ENCODE measurements at places on chromosomes 2 and 18. TPM values are rescaled to one million over a fixed set of nuclear protein-coding genes. Genes with fewer than 3 reads are reported as not detected.

The CIAO1 gene
- total RNA-seq: 148 TPM

The KIF5C gene
- not detected for total RNA-seq

The CCBE1 gene
- 0.17 TPM for total RNA-seq

The HOXD4 gene
- total RNA-seq: not detected

The ERICH2 gene
- total RNA-seq: not detected

The GPAT2 gene
- total RNA-seq: not detected

The CD226 gene
- not detected for total RNA-seq

The GNLY gene
- total RNA-seq: not detected

The PEX13 gene
- total RNA-seq: 37.8 TPM

The NGEF gene
- total RNA-seq: 72.6 TPM

The RBM44 gene
- total RNA-seq: 0.03 TPM

The KLHL14 gene
- total RNA-seq: 1.6 TPM

All from Caki2 (cell line).